Stimulated activated CD8-positive, alpha-beta memory T cell treated with anti-CD3 and anti-CD28 coated beads, Interleukin-12 subunit alpha, Interleukin-12 subunit beta, amount 100 ng/mL, for 1 hour (primary cell): ENCODE measurements at places on chromosomes 5 and 9.

GRCh38 chr5:135214897-135215616 lies 181.0 kb upstream of the PITX1 start:
- no peak for DNase-seq

- no peak for DNase-seq
Measured at GRCh38 chr5:60259730-60260129, 366.2 kb upstream of the PDE4D start.

- DNase-seq, result no peak
Measured at GRCh38 chr5:60822285-60822556, 21.8 kb downstream of the ELOVL7 start.

GRCh38 chr9:90009447-90009846 lies 404.6 kb downstream of the GADD45G start:
- no peak for DNase-seq

DNA sequence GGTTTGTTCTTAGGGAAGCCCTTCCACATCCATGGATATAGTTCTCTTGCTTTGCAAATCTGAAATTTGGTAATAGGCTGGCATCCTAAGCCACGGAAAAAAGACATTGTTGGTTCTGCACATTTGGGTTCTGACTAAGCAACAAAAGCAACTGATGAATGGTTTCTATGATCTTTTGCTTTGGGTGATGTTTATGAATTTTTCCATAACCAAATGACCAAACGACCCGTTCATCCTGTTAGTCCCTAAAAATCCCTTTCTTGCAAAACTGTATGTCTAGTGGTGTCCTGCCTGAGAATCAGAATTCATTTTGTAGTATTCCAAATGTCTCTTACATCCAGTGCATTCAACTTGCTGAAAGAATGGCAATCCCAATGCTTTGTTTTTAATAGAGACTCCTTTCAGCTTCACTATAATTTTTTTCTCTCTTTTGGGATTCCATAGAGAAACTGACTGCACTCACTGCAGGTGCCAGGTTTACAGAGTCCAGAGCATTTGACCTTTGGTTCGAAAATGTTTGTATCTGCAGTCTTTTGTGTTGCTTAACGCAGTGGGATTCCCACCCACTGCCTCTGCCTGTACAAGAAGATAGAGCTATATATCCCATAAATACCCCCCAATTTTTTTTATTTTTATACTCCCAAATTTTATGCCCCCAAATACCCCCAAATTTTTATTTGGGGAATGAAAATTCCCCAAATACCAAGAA lies 4.7 kb downstream of the SPTAN1 start:
- DNase-seq, result no peak

DNA sequence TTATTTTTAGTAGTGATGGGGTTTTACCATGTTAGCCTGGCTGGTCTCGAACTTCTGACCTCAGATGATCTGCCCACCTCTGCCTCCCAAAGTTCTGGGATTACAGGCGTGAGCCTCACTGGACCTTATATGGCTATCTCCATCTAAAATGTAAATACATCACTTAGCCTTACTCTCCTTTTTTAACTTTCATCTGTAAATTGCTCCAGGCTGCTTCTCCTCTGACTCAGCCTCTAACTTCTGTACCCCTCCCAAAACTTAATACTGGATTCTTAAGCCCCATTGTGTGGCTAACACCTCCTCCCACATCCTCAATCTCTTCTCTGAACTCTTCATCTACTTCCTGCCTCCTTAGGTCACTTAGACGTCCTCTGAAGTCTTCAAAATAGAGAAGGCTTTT lies 4.0 kb downstream of the SNX30 start:
- no peak for DNase-seq

DNA sequence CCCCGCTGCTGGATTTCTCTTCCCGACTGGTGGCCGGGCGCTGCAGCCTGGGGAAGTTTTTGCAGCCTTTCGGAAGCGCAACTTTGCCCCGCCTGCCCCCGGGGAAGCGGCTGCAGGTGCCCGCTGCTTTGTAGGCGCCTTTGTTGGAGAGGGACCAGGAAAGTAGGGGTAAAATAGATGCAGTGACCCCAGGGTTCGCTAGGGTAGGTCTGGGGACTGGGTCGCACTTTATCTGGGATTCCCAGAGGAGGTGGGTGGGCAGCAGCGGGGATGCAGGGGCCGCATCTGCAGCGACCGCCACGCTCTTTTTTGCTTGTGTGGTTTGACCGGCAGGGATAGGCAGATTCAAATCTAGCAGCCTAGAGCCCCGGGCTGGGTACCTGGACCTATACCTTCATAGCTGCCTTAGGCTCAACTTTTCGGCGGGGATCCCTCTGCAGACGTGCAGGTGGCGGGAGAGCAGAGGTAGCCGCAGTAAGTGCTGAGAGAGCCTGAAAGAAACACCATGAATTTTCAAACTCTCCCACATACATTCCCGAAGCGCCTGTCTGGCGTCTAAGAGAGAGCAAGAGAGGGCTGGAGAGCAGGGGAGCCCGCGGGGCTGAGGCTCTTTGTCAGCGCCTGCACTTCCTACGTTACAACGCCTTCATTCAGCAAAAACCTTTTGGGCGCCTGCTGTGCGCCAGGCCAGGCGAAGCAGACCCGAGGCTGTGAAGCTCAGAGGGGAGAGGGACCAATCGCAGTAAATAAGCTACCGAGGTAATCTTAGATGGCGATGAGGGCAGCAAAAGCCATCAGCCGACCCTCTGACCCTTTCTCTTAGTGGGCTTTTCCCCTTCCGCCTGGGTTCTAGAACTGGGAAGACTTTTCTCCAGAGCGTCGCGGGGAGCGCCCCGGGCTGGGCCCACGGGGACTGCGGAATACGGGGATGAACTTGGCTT lies 642 bp downstream of the SV2C start:
- DNase-seq, result no peak

GRCh38 chr9:130624154-130624553 lies 40.2 kb upstream of the PRDM12 start:
- DNase-seq, result no peak

DNA sequence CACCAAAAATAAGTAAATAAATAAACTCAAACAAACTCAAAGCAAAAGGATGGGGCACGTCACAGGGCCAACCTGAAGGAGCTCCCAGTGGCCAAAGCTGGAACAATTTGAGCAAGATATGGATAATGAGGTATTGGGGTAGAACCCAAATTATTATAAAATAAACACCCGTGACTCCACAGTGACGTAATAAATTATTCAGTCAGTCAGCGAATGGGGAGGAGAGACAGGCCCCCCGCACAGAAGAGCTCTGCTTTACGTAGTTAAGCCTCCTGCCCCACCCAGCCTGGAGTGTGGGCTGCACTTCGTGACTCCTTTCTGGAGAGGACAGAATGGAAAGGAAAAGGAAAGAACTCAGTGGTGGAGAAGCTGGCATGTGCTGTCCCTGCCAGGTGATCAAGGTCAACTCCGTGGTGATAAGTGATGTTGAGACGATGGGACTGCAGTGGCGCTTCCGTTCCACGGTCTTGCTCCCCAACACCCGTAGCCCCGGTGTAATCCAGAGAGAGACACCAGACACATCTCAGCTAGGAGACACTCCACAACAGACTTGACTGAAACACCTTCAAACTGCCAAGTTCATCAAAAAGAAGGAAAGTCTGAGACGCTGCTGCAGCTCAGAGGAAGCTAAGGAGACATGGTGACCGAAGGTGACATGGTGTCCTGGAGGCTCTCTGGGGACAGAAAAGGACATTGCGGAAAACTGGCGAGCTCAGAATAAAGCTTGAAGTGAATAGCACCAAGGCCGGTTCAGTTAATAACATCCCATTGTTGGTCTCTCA lies 83.3 kb upstream of the COL5A1 start:
- no peak for DNase-seq

- DNase-seq, result no peak
Measured at GRCh38 chr5:170173647-170174046, 59.1 kb upstream of the C5orf58 start.

DNA sequence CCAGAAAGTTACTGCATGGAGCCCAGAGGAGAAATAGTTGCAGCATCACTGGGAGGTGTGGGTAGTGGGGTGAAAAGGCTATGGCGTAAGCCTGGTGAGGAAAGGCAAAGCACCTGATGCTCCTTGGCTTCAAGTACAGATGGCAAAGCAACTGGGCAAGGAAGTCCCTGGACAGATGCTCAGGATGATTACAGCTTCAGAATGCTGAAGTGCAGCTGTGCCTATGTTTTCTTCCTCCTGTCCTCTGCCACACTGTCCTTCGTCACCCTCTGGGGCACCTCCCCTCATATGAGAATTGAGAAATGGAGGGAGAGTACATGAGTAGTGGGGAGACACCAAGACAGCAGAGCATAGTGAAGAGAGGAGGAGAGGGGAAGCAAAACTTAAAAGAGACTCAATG lies 328.0 kb downstream of the PDE4D start:
- DNase-seq, result no peak

- no peak for DNase-seq
Measured at GRCh38 chr9:20043035-20043434, 254.2 kb upstream of the SLC24A2 start.

- DNase-seq, result no peak
Measured at GRCh38 chr5:55675119-55675518, 37.0 kb downstream of the SLC38A9 start.

- DNase-seq, result no peak
Measured at GRCh38 chr5:50968356-50969149, 302.1 kb downstream of the PARP8 start.

- no peak for DNase-seq
Measured at GRCh38 chr5:149288436-149288835, 16.8 kb downstream of the AFAP1L1 start.
